ENCODE measurements at places on chromosomes 2 and 18. TPM values are rescaled to one million over a fixed set of nuclear protein-coding genes. Genes with fewer than 3 reads are reported as not detected.

- DNase-seq: no peak
Measured at GRCh38 chr2:237490795-237491194, 3.7 kb downstream of the MLPH start.

DNA sequence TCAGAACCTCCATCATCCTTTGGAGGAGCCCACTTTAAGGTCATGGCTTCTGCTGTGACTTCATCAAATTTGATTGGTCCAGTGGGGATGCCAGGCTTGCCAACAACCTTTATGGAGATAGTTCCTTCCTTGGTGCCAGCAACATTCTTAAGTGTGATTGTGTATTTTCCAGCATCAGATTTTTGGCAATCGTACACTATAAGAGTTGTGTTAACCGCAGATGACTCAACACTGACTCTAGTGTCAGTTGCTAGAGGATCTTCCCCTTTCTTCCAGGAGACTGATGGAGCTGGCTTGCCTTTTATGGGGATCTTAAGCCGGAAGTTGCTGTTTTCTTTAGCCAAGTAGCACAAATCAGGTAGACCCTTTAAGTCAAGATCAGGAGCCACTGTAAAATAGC lies 98.7 kb downstream of the PLEKHA3 start:
- DNase-seq: peak; percentile 81

DNA sequence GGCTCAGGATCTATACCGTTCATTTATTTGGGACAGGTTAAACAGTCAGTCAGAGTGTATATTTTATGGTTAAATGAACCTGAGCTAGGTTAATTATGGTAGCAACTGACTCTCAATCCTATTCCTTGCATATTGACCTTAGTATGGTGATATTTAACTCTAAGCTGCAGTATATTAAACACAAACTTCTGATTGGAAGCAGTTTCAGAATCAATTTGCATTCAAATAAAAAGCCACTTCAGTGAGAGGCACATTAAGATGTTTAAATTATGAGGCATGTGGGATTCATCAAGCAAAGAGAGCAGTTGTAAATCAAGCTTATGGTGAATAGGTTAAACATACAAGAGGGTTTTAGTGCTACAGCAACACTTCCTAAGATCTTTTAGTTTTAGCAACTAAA lies 40.4 kb downstream of the FRZB start:
- no peak for DNase-seq

- DNase-seq: no peak
Measured at GRCh38 chr2:231571661-231572191, 20.9 kb upstream of the TEX44 start.

DNA sequence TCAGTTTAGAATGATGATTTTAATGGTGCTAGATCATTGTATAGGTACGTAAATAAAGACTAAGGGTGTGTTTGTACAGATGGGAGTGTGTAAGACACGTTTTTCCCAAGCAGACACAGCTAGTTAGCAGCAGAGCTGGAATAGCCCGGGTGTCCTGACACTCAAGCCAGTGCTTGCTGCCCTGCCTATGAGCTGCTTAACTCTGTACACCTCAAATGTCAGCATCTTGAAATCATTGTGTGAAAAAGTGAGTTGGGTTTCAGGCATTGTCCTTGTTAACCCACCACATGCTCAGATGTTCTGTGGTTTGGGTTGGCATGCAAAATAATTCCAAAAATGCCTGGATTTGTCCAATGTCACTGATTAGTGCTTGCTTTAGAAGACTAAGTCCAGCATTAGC lies 13.0 kb upstream of the TET3 start:
- DNase-seq: peak; percentile 50

DNA sequence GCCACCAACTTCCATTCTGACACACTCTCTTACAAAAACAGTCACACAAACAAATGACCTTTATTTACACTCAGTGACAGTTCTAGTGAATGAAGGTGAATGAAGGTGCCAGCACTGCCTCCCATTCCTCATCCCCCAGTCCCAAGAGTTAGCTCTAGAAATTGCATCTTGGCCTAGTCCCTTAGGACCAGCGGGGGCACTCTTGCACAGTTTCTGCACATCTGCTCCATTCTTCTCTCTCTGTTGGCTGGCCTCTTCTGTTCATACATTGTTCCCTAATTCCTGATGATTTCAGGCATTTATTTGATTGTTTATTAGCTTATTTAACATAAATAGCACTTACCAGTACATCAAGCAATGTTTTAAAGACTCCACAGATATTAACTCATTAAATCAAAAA lies 30.9 kb downstream of the GAREM1 start:
- DNase-seq: no peak

GRCh38 chr2:112881217-112881985 lies 29.6 kb upstream of the IL37 start:
- DNase-seq: peak; percentile 99

DNA sequence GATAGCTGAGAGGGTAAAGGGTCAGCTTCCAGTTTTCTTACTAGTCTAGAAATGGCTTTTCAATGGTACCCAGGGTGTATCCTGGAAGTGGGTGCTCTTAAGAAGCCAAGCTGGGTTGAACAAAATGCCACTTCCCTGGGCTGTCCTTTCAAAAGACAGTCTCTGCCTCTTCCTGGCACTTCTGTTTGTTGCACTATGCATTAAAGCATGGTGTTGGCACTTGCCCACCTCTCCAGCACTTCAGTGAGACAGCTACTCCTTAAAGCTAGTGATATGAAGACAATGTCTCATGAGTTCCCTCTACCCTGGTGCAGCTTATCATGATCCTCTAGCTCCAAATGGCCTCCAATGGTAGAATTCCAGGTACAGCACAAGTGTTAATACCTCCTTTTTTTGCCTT lies 74.3 kb upstream of the IGFBP5 start:
- DNase-seq: no peak

DNA sequence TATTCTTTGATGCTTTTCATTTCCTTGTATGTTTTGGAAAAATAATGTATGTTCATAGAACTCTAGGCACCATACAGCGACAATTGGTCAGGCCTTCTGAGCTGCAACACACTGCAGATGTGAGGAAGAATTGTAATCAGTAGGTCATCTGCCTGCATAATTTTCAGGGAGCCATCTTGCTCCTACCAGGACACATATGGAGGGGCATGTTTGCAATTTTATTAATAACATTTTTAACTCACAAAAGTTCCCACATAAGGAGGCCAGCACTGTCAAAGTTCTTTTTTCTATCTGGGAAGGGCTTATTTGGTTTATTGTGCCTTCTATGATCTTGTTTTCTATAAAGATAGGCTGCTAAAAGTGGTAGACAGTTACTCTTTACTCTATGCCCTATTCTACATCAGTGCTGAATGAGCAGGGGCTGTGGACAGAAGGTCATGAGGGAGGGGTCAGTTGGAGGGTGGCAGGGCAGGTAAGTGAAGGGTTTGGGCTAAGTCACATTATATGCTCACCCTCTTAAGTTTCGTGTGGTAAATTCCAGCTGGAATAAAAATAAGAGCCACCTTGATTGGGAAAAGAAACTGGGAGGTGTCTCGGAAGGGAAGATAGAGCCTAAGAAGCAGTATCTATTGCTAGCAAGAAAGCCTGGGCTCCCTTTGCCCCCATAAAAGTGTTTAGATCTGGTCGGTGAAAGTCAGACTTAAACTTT lies 126.3 kb downstream of the PLCL1 start:
- no peak for DNase-seq

DNA sequence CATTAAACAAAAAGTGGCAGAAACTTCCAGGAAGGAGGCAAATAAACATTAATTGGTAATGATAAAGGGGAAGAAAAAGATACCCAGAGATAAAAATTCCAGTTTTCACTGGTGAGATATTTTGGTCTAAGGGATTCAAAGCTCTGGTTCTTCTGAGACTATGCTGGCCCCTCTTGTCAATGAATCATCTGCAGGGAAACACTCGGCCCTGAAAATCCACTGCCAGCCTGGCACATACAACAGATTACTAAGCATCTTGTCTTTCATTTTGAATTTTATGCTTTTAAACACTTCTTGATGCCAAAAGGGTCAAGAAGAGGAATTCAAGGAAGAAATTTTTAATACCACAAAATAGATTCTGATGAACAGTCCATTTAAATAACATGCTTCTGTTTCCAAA lies 1603.8 kb upstream of the ZEB2 start:
- DNase-seq: no peak

GRCh38 chr2:147549054-147549453 lies 295.8 kb upstream of the ACVR2A start:
- DNase-seq: no peak

DNA sequence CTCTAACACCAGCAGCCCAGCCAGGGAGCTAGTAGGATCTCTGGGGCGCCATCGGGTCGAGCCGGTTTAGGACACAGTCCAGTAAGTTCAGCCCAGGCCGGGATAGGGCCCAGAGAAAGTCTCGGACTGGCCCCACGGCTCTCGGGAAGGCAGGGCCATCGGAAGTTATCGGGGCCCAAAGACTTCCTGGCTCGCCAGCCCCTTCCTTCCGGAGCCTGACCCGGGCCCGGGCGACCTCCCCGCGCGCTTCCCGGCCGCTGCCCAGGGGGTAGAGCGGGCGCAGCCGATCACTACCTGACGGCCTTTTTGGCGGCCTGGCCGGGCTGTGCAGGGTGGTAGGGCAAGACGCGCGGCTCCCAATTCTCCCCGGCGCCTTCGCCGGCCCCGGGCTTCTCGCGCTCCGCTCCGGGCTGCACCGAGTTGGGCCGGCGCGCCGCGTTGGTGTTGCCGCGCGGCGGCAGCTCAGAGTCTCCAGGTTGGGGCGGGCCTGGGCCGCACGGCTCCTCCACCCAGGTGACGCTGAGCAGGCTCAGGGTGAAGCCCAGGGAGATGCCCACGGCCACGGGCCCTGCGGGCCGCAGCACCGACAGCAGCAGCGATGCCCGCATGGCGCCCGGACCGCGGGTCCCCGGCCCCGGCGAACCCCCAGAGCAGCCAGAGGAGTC lies 546 bp downstream of the CHPF start:
- DNase-seq: peak; percentile 55

DNA sequence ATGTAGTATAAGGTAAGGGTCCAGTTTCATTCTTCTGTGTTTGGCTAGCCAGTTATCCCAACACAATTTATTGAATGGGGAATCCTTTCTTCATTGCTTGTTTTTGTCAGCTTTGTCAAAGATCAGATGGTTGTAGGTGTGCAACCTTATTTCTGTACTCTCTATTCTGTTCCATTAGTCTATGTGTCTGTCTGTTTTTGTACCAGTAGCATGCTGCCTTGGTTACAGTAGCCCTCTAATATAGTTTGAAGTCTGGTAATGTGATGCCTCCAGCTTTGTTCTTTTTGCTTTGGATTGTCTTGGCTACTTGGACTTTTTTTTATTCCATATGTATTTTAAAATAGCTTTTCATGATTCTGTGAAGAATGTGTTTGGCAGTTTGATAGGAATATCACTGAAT lies 222.1 kb downstream of the XIRP2 start:
- no peak for DNase-seq

- no peak for DNase-seq
Measured at GRCh38 chr2:227906991-227907390, 35.6 kb downstream of the DAW1 start.

DNA sequence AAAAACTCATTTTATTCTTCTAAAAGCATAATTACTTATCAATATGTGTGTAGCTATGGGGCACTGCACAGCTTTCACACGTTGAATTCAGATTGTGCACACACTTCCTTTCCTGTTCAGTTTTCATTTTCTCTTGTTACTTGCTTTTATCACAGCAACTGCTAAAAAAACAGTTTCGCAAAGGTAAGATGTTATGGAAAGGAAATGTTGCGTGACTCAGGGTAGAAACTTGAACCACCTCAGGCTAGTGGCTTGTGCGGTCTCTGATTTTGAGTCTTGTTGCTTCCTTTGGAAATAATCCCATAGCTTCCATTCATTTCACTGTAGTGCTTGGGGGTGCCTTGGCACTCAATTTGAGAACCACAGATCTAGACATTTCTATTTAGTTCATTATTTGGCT lies 171.9 kb downstream of the FMNL2 start:
- peak; percentile 94 for DNase-seq

DNA sequence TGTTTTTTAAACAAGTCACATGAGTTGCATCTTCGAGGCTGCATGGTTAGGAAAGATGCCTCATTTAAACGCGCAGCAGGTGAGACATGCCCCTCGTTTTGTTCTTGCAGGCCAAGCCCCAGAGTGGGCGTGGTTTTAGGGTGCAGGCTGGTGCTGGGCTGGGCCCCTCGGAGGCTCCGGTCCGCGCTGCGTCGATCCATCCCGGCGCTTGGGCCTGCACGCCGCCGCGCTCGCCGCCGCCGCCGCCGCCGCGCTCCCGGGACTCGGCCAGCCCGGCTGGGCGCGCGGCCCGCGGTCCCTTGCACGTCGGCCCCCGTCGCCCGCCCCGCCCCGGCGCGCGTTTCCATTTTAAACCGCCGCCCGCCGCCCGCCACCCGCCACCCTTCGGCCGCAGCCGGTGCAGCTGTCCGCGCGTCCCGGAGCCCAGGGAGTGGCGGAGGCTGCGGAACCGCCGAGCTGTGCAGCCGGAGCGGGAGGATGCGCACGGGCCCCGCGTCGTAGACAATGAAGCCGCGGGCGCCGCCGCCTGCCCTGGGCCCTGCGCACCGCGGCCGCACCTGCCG lies 175.5 kb downstream of the AGAP1 start:
- peak; percentile 57 for DNase-seq

GRCh38 chr2:72862239-72862988 lies 24.8 kb upstream of the SPR start:
- peak; percentile 80 for DNase-seq

GRCh38 chr2:205408696-205409095 lies 273.6 kb upstream of the NRP2 start:
- DNase-seq: no peak

DNA sequence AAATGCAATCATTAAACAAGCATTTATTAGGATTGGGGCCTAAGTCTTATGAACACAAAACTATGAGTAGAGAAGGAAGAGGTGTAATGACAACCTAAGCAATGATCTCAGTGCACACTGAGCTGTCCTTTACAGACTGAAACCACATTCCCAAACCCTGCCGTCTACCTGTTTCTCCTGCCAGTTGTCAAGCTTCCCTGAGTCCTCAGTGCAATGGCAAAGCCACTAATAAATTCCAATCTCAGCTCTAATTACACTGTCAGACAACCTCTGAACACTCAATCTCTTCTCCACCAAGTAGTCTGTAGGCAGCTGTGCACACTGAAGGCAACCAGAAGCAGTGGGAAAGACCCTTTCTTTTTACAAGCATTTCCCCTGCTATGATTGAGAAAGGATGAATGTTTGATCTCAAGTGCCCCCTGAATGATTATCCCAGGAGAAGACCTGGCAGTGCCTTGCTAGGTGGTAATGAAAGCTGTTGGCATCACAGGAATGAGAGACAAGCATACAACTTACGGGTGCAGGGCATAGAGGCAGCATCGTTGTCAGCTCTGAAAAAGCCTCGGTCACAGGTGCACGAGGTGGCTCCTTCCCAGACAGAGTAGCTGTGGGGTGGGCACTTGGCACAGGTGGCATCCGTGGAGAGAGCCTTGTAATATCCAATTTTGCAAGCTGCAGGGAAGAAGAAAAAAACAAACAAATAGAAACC lies 71.4 kb downstream of the EPHA4 start:
- no peak for DNase-seq

GRCh38 chr2:24920809-24921441 lies 888 bp upstream of the ADCY3 start:
- DNase-seq: no peak

The RAB17 gene
- total RNA-seq: 3.6 TPM

The MC5R gene
- total RNA-seq: 0.49 TPM

The IL36B gene
- not detected for total RNA-seq

The KATNAL2 gene
- 4.3 TPM for total RNA-seq

The LRRTM1 gene
- total RNA-seq: not detected

The MOCOS gene
- total RNA-seq: 5.1 TPM

The LONRF2 gene
- 0.84 TPM for total RNA-seq

The VIT gene
- total RNA-seq: 2.9 TPM

The SLC30A3 gene
- not detected for total RNA-seq
